ENCODE measurements at places on chromosomes 16 and 17. TPM values are rescaled to one million over a fixed set of nuclear protein-coding genes. Genes with fewer than 3 reads are reported as not detected.

GRCh38 chr17:35738519-35739133, 7.2 kb downstream of the RASL10B start:
- DNase-seq, result no peak

- no peak for DNase-seq
Observed at GRCh38 chr17:39687101-39687545, 734 bp downstream of the PGAP3 start.

GRCh38 chr16:359067-359763, 6.7 kb upstream of the AXIN1 start:
- no peak for DNase-seq

DNA sequence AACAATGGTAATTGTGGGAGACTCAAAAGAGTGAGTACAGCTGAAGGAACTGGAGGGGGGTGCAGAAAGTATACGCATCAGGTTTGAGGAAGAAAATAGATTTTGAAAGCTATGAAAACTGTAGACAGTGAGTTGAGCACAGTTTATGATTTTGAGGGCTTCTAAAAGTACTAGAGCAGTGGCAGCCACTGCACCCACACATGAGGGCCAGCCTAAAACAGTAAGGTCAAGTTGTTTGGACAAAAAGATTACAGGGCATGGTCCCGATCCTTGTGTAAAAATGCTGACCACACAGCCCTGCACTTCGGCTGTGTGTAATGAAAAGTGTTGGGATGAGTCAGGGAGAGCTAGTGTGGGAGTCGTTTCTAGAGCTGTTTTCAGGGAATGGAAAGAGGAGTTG, 2282.1 kb downstream of the TP53TG3F start:
- DNase-seq, result no peak

- DNase-seq, result no peak
Observed at GRCh38 chr16:69108064-69108904, 2.8 kb downstream of the HAS3 start.

DNA sequence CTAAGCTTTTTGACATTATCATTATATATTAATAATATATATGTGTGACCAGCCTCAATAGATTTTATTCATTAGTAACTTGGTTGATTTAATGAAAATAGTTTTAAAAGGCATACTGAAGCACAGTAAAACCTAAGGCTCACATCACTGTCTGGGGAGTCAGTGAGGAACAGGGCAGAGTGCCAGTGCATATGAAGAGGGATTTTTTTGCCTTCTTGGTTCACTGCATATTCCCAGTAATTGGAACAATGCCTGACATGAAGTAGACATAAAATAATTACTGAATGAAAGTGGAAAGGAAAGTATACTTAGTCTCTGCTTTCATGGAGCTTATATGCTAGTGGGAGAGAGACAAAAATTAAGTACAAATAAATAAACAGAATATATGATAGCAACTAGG, 81.1 kb downstream of the FTO start:
- no peak for DNase-seq

- no peak for DNase-seq
Observed at GRCh38 chr16:81174644-81175324, 63.7 kb upstream of the BCO1 start.

- DNase-seq, result no peak
Observed at GRCh38 chr16:86862595-86863280, 284.4 kb downstream of the FOXL1 start.

DNA sequence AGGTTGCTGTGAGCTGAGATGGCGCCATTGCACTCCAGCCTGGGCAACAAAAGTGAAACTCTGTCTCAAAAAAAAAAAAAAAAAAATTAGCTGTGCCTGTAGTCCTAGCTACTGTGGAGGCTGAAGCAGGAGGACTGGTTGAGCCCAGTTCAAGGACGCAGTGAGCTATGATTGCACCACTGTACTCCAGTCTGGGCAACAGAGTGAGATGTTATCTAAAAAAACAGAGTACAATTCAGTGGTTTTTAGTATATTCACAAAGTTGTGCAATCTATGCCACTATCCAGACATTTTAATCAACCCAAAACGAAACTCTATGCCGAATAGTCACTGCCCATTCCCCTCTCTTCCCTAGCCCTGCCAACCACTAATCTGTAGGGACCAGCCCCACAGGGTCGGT, 25.1 kb downstream of the C16orf54 start:
- no peak for DNase-seq

GRCh38 chr17:82149401-82150099, 51.5 kb upstream of the FASN start:
- DNase-seq, result no peak

GRCh38 chr16:67430977-67431774, at the start of gene HSD11B2:
Gene HSD11B2, plus strand, starts transcription at chr16:67431121. Its CDS starts 128 bp downstream, at chr16:67431249.
- DNase-seq, result peak; percentile 41

DNA sequence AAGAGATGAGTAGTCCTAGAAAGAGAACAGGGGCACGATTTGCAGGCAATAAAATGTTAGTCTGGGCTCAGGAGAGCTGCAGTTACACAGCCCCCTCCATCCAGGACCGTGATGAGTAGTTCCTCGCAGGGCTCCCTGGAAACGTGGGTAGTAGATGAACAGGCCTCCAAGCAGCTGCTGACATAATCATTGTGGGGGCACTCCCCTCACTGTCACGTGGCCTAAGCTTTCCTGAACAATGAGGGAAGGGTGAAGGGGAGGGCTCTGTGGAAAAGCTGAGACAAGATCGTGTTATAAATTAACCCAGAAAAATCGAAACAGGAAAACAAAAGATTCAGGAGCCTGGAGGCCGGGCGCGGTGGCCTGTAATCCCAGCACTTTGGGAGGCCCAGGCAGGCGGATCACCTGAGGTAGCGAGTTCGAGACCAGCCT, 1.3 kb upstream of the PER1 start:
- DNase-seq, result peak; percentile 49

GRCh38 chr16:11118479-11118878, 137.5 kb downstream of the SOCS1 start:
- DNase-seq, result no peak

- DNase-seq, result no peak
Observed at GRCh38 chr17:43556292-43556691, 10.2 kb upstream of the ETV4 start.

DNA sequence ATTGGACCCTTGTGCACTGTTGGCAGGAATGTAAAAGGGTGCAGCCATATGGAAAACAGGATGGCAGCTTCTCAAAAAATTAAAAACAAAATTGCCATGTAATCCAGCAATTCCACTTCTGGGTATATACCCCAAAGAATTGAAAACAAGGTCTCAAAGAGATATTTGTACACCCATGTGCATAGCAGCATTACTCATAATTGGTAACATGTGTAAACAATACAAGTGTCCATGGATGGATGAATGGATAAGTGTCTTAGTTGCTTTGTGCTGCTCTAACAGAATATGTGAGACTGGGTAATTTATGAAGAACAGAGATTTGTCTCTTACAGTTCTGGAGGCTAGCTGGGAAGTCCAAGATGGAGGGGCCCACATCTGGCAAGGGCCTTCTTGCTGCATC, 3.8 kb upstream of the RUNDC3A start:
- DNase-seq, result no peak

DNA sequence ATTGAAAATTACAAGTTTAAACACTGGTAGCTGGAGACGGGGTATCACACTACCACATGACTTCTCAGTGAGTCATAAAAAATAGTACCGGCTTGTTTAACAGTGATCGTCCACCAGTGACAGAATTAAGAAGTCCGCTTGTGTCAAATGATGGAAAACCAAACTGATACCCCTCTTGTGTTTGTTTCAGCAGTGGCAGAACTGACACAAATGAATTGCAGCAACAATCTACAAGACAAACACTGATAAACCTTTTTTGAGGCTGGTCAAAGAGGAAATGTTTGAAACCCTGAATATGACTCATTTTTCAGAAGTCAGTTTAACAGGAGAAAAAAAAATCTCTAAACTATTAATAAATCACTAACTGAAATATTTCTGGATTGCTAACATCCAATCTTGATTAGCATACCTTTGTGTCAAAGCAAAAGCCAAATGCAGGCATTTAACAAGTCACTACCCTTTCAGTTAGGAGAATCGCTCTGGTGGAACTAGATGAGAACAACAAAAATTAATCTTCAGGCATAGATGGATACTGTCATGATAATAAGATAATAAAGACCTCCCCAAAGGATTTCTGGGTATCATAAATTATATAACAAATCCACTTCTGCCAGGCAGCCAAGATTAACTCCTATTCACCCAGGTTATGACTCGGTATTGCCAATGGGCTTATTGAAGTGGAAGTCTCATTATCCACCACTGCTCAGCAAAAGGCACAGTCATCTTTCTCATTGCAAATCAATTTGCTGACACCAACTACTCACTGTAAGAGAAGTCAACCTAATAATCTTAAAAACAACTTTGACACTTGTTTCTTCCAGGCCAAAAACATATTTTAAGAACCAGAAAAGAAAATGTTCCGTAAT, 20.8 kb downstream of the DCUN1D3 start:
- DNase-seq, result no peak

DNA sequence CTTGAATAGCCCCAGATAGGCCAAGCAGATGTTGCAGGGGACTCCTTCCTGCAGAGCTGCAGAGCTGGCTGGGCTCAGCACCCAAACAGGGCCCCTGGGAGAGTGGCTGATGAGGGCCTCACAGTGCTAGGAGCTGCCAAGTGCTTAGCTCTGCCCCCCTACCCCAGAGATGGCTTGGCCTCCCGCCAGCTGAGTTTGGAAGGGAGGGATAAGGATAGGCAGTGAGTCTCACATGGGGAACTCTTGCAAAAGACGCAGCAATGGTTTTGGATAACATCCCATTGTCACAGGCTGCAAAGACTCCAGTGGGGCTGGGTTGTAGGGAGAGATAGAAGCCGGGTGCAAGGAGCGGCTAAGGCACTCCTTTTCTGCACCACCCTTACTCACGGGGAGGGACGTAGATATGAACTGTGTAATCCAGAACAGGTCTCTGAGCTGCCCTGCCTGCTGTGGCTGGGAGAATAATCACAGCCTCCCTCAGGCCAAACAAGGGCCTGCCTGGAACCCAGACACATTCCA, 52.9 kb upstream of the MAF start:
- DNase-seq, result no peak

DNA sequence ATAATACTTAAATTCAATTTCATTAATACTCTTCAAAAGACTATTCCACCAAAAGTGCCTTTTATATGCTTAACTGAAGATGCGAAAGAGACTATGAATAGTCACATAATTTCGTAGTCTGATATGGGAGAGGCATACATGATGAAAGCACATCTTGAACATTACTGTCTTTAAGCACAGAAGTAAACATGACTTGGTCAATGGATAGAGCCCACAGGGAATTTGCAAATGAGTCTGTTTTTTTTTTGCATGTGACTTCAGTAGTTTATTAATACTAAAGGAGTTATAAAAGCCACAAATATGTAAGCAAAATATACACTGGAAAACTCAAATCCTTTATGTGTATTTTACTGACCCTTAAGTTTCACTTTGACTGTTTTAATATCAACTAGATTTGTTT, 15.9 kb downstream of the ADPRM start:
- no peak for DNase-seq

DNA sequence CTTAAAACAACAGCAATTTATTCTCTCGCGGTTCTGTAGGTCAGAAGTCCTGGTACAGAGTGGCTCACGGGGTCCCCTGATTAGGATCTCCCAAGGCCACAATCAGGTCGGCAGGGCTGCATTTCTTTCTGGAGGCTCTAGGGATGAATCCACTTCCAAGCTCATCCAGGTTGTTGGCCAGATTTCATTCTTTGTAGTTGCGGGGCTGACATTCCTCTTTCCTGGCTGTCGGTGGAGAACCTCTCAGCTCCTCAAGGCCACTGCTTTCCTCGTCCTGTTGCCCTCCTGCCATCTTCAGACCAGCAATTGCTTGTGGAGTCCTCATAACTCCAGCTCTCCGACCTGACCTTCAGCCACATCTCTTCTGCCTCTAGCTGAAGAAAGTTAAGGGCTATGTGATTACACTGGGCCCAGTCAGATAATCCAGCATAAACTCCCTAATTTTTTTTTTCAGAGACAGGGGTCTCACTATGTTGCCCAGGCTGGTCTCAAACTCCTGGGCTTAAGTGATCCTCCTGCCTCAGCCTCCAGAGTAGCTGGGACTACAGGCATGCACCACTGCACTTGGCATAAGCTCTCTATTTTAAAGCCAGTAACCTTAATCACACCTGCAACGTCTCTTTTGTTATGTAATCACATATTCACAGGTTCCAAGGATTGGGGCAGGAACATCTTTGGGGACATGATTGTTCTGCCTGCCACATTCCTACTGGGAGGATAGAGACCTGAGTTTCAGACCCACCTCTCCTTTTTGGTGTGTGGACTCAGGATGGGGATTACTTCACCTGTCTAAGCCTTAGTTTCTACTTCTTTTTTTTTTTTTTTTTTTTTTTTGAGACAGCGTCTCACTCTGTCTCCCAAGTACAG, 4.1 kb upstream of the GAST start:
- no peak for DNase-seq

DNA sequence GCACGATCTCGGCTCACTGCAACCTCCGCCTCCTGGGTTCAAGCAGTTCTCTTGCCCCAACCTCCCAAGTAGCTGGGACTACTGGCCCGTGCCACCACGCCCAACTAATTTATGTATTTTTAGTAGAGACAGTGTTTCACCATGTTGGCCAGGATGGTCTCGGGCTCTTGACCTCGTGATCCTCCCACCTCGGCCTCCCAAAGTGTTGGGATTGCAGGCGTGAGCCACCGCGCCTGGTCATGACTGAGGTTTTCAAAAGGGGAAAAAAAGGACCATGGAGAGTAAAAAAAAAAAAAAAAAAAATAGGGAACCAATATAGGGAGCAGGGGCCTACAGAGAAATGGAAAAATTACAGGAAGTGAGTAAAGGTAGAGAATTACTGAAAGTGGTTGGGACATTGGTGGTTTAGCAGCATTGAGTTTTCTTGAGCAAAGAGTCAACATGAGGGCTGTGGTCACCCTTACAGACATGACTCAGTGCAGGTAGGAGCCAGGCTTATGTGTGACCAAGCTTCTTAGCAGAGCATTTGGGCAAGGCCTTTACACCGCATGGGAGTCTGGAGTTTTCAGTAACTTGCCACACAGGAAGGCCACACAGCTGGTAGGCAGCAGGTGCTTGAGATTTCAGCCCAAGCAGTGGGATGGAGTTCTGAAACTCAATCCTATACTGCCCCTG, 447.3 kb downstream of the HS3ST3B1 start:
- DNase-seq, result no peak

GRCh38 chr16:87982581-87983041, 31.4 kb downstream of the BANP start:
- DNase-seq, result no peak

- no peak for DNase-seq
Observed at GRCh38 chr16:8694795-8695728, 20.6 kb downstream of the ABAT start.

Gene RDM1
- 0.27 TPM for total RNA-seq

Gene TEKT1
- total RNA-seq, result not detected

Gene ZFPM1
- total RNA-seq, result 43.4 TPM

Gene TCAP
- 5.2 TPM for total RNA-seq

Gene POLR2A
- 508 TPM for total RNA-seq

Gene NHERF2
- total RNA-seq, result 0.76 TPM

Gene CHMP6
- 10.6 TPM for total RNA-seq

Gene KRT31
- not detected for total RNA-seq

Gene IL21R
- total RNA-seq, result 121 TPM

Gene TNK1
- total RNA-seq, result 10.0 TPM

Gene KCTD19
- total RNA-seq, result not detected

Measured in CD8-positive, alpha-beta T cell (primary cell).